ENCODE measurements at places on chromosomes 16 and 17.

GRCh38 chr17:50765454-50766221, 1.7 kb downstream of the ANKRD40CL start:
- DNase-seq, result no peak

DNA sequence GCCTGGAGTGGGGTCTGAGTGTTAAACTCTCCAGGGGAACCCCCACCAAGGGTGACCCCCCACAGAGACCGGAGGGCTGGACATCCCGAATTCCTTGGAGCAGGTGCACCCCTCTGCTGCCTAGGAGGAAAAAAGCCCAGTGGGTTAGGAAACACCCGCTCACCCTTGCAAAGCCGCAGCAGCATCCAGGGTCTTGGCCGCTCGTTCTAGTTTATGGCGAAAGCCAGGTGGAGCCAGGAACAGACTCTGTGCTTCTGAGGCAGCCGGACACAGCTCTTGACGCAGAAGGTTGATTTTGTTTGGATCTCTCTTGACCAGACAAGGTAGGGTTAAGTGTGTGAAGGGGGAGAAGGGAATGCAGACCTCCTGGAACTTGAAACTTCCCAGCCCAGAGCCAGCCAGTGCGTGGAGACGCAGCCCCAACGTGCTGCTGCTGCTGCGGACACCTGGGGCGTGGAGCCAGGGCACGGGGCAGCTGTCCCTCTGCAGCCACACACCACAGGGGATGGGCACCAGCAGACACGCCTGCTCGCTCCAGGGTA, 154.5 kb downstream of the LAT start:
- DNase-seq, result no peak

- no peak for DNase-seq
Observed at GRCh38 chr17:54899721-54900456, 763 bp upstream of the TOM1L1 start.

GRCh38 chr16:24825696-24826095, 20.1 kb upstream of the SLC5A11 start:
- no peak for DNase-seq

DNA sequence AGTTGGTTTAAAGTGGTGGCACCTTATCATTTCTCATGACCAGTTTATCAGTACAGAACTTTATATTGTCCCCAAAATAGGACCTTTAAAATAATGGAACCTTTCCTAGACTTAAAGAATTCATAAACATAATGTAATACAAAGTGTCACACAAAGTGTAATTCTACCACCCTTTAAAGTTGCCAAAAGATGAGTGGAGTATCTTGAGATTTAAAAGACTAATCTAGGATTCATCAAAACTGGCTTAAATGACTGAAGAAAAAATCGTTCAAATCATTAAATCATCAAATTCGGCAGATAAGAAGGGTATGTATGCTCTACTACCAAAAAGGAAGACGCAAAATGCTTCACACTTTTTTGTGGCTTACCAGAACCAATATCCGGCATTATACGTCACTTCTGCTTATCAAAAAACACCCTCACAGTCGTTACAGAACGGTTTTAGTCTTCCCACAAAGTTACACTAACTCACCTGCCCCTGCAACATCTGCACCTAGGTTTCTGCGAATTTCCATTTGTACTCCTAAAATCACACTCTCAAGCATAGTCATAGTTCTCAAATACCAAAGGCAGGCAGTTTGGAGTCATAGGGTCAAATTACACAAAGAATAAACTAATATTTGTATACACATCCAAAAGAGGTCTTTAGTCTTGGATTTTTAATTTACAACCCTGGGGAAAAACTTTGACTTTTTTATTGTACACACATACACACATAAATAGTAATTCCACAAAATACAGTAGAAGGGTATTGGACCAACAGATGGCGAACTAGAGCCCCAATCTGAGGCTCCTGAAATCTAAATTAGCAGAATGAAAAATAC, 1.4 kb upstream of the KANSL1 start:
- DNase-seq, result peak; percentile 62

DNA sequence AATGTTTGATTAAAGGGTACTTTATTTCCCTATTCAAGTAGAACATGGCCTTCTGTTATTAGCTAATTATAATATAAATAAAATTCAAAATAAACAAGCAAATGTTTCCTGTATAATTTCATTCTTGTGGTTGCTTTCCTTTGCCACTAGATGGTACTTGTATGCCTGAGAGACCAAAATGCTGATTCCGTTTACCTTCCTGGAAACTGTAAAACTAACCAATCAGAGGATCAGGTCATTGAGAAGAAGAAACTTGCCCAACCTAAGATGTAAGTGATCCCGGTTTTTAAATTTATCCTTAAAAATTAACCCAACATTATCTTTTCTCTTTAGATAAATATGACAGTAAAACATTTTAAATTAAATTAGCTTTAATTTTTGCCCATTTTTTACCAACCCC, 8.1 kb upstream of the ABCA5 start:
- DNase-seq, result no peak

DNA sequence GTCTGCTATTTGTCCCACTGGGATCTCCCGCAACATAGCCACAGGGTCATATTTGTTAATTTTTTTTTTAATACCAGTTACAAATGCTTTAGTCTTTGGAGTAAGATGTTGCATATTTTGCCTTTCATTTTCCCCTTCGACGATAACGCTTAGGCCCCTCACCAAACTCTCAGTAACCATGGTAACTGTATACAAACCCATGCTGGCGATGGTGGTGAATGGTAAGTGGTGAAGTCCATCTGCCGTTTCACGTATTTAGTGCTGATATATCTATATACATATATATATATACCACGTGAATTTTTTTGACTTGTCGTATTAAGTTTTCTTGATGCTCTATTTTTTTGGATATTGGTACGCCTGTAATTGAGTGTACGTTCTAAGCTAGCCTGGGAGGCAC, 263.7 kb downstream of the RBFOX1 start:
- no peak for DNase-seq

DNA sequence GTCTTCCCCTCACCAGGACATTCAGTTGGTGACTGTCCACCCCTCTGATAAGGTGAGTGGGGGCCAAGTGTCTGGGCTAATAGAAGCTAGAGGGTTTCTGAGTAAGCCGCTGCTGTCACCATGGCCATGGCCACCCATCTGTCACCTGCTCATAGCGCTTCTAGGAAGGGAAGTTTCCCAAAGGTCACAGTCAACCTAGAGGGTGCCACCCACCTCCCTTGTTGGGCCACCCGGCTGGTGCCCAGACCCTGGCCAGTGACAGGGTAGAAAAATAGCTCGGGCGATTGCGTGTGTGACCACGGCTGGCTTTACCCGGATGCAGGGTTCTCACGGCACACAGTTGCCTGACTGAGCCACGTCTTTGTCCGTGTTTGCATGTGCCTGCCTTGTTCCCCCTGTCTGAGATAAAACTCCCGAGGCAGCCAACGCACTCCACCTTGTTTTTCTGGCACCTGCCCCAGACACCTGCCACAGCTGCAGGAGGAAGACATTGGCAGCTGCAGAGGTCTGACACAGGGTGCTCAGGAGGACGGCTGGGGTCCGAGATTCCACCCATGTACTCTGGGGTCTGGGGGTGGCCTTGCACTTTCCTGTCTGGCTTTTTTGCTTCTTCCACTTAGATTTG, 809 bp downstream of the PIRT start:
- no peak for DNase-seq

DNA sequence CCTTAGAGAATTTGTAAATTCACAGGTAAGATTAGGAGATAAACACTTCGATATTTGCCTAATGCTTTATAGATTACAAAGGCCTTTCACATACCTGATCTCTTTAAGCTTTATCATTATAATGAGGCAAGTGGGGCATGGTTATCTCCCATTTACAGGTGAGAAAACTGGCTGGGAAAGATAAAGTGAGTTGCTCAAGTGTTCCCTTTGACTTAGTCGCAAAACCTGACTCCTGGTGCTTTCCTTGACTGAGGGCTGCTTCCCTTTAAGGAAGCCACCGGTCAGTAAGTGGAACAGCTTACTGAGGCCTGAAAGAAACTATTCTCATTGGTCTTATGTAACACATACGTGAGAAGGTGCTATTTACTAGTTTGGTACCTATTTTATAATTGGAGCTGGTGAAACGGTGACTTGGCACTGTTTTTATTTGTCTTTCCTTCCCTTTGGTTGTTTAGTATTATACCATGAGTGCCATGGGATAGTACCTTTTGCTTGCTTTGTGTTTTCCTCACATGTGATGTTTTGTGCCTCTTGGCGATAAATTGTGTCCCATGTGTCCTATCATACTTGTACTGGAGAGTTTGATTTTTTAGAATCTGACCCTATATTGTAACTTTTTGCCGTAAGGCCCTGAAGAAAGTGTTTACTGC, 57.2 kb downstream of the NUP88 start:
- DNase-seq, result no peak

Measured in CD8-positive, alpha-beta memory T cell (primary cell).